ENCODE measurements at places on chromosomes 6 and 20.

GRCh38 chr6:88145298-88145963, 20.7 kb downstream of the CNR1 start:
- no peak for DNase-seq

GRCh38 chr6:41581381-41581991, 35.3 kb downstream of the FOXP4 start:
- DNase-seq: no peak

GRCh38 chr6:36986704-36987047, 680 bp upstream of the MTCH1 start:
- peak; percentile 20 for DNase-seq

DNA sequence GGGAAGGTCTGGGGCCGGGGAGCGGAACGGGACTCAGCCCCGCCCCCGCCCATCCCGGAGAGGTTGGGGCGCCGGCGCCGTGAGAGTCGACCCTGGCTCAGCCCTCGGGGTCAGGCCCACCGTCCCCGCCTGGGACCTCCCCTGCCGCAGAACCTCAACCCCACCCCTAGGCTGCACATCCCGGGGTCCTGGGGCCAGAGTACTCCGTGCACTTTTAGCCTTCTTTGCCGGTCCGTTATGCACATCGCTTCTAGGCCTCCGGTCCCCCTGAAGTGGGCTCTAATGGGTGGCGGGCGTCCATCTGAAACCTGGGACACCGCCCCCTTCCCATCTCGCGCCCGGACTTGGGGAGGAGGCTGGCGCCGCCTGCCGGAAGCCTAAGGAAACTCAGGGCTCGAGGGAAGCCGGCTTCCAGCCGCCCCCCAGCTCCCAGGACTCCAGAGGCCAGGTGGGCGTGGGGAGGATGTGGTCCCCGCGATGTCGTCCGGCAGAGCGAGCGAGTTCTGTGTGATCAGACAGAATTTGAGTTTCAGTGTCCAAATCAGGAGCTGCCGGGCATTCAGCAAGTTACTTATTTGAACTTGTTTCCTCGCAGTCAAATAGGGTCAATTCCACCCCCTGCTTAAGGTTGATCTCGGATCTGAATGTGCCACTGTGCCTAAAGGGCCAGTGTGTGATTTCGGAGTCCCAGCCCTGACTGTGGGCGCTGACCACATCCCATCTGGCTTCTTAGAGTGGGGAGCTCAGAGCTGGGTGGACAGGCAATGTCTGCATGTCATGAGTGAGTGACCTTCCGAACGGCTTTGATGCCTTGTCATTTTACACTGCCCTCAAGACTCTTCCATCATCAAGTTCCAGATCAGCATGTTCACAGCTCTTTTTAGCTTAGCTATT, 47.6 kb downstream of the CPXM1 start:
- peak; percentile 30 for DNase-seq

DNA sequence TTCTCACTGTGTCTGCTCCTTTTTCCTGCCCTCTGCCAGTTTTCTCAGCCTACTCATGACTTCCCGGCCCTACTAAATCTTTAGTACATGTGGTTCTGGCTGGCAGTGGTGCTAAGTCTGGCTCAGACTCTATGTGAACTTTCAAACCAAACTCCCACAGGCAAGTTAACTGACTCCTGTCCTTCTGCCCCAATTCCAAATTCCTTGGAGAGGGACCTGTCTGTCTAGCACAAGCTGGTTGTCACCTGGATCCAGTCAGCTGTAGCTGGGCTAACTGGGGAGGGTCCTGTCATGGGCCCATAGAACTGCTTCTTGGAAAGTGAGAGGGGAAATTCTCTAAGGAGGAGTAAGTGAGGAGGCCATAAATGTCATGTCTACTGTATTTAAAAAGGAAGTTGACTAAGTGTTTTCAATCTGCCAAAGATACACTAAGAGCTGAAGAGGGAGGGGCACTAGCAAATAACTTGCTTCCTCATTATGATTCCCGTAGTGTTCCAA, 240.1 kb downstream of the KCNQ5 start:
- DNase-seq: peak; percentile 92

DNA sequence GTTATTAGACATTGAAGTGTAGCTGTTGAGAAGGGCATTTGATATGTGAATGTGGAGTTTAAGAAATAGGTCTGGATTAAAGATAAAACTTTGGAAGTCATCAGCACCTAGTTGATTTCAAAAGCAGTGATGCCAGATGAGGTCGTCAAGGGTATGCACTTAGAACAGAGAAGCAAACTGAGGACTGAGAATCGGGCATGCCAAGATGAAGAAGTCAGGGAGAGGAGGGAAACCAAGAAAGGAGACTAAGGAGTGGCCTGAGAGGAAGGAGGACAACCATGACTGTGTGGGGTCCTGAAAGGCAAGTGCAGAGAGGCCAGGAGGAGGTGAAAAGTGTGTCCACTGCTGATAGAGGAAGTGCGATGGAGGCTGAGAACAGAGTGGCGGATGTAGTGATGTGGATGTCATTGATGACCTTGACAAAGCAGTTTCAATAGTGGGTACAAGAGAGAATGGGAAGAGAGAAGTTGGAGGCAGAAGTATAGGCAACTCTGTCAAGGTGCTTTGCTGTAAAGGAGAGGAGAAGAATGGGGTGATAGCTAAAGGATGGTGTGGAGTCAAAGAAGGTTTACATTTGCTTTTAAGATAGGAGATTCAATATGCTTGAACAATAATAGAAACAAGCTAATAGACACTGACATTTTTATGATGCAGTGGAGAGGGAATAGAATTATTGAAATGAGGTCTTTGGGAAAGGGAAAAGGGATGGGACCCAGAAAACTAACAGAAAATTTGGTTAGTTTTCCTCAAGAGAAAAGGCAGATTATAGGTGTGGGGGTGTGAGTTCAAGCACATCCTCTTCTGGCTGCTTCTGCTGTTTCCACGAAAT, 139.7 kb upstream of the TMEM170B start:
- DNase-seq: no peak

DNA sequence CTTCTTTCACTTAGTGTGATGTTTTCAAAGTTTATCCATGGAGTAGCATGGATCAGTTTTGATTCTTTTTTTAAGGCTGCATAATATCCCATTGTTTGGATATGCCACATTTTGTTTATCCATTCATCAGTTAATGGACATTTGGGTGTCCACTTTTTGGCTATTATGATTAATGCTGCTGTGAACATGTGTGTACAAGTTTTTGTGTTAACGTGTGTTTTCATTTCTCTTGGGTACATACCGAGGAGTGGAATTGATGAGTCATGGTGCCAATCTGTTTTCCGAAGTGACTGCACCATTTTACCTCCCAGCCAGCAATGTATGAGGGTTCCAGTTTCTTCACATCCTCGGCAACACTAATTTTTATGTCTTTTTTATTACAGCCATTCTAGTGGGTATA, 78.4 kb upstream of the CCDC28A start:
- DNase-seq: no peak

DNA sequence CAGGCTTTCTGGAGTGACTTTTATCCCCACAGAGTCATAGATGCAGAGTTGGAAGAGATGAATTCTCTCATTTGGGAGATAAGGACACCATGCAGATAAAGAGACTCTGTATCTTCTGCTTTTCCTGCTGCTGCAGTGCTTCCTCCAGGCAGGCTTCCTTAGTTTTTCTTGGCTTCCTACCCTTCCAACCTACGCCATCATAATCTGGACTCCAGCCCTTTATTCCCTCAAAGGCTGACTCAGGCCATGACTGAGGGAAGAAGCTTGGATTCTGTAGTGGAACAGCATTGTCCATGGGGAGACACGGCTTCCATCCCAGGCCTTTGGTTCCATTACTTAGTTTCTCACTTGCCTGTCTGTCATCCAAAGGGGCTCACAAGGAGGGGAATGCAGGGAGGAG, 6.5 kb upstream of the RNF24 start:
- DNase-seq: no peak

- no peak for DNase-seq
Measured at GRCh38 chr6:108800427-108800864, 47.8 kb upstream of the ARMC2 start.

GRCh38 chr20:59400708-59401107, 100.3 kb downstream of the EDN3 start:
- no peak for DNase-seq

DNA sequence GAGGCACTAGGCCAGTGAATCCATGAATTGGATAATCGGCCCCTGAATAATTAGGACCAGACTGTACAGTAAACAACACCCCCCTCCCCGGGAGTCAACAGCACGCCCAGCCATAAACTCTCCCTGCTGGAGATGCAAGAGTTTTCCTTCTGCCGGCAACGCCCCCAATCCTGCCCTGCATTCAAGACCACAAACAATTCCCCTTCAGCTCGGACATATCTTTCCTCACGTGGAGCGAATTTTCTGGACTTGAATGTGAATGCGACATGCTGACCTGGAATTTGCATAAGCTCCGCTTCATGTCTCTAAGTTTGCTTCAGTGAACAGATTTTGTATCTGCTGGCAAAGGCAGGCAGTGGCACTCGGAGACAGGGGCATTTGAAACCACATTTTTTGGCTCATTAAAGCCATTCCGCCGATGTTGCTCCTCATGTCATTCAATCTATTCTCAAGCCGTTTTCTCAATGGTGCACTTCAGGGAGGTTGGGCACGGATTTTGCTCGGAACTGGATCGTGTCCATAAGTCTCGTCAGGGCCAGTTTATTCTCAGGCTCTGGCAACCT, 38.0 kb upstream of the GMPR start:
- DNase-seq: no peak

DNA sequence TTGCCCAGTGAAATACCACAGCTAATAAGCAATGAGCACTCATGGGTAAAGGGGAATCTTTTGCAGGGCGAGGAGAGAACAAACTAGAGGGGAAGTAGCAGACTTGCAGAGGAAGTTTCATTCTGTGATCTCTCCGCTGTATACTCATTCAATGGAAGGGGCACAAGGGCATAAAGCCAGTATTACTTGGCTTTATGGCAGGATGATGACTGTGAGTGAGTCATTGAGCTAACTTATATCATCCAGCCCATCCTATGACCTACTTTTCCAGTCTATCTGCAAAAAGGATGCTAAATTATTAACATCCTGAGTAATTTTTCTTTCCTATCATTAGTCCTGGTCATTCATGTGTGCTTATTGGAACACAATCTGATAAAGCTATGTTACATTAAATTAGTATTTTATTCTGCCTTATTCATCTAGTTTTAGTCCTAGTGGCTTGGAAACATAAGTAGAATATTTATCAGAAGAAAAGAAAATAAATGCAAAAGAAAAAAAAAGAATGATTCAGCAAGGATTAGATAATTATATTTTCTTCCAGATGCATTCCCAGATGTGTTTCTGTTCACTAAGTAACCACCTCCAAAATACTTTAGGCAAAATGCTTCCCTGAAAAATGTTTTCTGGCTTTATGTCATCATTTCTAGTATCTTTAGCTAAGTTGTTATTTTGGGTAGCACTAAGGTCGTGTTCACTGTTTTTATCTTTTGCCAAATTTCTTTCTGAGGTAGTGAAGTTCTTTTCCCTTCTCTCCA, 471.7 kb downstream of the CDKAL1 start:
- DNase-seq: no peak

GRCh38 chr6:84072442-84072997, 38.9 kb downstream of the MRAP2 start:
- DNase-seq: no peak

DNA sequence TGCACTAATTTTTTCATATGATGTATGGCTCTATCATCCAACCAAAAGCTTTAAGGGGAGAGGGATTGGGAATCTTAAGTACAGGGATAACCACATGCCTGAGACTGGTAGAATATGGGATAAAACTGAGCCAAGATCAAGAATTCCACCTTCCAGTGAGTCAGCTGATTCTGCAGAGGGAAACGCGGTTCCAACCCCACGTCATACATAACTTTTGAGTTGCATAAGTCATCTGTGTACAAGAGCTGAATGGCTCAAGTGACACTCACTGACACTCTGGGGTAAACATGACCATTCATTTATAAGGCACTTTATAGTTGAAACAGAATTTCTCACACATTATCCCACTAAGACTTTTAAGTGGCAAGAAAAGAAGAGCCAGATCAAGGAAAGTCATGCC, 16.4 kb downstream of the TRIM27 start:
- no peak for DNase-seq

GRCh38 chr6:101126501-101126900, 245.4 kb upstream of the ASCC3 start:
- no peak for DNase-seq

DNA sequence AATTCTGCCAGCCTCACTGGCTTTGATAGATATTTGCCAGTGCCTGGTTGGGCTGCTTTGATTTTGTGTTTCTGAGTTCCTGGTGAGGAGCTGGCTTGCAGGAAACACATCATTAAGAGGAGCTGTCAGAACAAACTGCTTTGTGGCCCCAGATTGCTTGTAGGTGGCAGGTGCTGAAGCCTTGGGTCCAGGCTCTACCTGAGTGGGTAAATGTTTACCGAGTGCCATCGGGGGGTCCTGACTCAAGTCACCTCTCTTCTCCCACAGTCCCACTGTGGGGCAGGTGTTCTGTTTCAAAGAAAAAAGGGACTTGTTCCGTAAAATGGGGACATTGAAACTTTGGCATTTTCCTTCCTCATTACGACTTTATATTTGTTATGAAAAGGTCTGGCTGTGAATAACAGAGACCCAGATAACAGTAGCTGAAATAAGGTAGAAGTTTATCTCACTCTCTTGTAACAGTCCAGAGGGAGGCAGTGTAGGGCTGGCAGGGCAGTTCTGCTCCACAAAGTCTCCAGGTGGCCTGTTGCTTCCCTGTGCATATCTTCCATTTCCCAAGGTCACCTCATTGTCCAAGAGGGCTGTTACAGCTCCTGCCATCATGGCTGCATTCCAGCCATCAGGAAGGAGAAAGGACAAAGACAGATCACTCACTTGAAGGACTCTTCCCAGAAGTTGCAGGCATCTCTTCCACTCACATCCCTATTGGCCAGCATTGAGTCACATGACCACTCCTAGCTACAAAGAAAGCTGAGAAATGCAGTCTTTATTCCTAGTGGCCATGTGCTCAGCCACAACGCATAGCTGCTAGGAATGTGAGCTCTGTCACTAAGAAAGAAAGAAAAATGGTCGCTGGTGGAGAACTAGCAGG, 149.9 kb upstream of the KCNG1 start:
- no peak for DNase-seq

GRCh38 chr6:161150566-161150965, 123.3 kb downstream of the AGPAT4 start:
- DNase-seq: no peak

DNA sequence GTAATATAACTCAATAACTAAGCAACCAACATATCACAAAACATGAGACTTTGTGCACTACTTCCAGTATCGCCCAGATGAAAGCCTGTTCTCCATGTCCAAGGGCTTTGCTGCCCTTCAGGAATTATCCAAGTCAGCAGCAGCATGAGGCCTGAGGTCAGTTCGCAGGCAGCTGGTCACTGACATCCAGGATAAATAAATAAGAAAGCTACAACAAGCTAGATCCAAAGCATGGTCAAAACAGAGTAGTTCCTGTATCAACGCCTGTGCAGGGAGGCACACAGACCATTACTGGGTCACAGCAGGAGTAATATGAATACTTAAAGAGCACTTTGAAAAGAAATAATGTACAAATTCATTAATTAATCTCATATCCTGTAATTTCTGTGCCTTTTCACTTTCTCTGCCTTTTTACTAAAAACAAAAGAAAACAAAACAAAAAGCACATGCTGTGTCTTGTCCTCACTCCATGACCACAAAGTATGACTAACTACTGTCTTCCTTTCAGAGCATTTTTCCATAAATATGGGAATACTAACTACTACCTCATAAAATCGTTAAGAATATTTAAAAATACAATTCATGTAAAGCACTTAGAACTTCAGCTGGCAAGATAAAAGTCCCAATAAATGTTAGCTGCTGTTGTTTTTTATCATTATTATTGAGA, 374.9 kb upstream of the IRAK1BP1 start:
- DNase-seq: no peak

- no peak for DNase-seq
Measured at GRCh38 chr6:95127261-95127660, 450.1 kb upstream of the MANEA start.

- no peak for DNase-seq
Measured at GRCh38 chr6:130457605-130458004, 91.8 kb downstream of the TMEM200A start.
